ENCODE measurements at places on chromosomes 4 and X.

DNA sequence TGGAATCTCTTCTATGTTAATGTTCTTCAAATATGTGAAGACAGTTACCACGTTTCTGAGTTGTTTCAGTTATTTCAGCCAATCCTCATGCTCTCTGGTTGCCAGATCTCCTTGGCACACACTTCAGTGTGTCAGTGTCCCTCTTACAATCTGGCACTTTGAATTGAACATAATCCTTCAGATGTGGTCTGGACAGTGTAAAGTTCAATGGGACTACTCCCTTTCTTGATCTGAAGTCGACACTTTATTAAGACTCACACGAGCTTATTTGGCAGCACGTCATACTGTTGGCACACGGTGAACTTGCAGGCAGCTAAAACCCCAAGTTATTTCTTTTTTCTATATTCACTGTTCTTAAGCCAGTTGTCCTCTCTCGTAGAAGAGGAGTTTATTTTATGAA lies 28.2 kb downstream of the ARSJ start:
- DNase-seq: no peak

GRCh38 chr4:99400831-99401230 lies 34.3 kb downstream of the ADH7 start:
- no peak for DNase-seq

DNA sequence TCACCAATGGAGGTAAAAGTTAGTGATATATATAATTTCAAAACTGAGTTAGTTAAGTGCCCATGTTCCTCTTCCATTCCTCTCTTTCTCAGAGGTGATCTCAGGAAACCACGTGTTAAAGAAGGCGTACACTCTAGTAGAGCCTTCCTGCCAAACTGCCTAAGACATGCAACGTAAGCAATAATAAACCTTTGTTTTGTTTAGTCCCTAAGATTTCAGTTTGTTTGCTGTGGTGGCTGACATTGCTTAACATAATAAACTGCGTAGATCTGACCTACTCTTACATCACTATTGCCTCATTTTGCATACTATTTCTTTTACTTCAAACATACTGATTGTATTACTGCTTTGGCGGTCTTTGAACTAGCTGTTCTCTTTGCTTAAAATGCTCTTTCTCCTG lies 99.2 kb downstream of the JADE1 start:
- DNase-seq: no peak

- DNase-seq: no peak
These were observed 561.3 kb upstream of the GRIA3 start for GRCh38 chrX:122622795-122623194.

DNA sequence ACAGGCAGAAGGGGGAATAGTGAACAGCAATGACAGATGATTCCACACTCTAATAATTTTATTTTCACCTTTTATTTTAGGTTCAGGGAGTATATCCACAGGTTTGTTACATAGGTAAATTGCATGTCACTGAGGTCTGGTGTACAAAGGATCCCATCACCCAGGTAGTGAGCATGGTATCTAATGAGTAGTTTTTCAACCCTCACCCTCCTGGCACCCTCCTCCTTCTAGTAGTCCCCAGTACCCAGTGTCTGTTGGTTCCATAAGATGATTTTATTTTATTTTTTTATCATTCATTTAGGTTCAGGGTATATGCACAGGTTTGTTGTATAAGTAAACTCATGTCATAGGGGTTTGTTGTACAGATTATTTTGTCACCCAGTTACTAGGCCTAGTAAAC lies 58.6 kb upstream of the UGT8 start:
- DNase-seq: no peak

GRCh38 chrX:36510736-36511135 lies 497.4 kb upstream of the FAM47C start:
- no peak for DNase-seq

GRCh38 chrX:15853586-15854079 lies 980 bp downstream of the AP1S2 start:
- DNase-seq: no peak

DNA sequence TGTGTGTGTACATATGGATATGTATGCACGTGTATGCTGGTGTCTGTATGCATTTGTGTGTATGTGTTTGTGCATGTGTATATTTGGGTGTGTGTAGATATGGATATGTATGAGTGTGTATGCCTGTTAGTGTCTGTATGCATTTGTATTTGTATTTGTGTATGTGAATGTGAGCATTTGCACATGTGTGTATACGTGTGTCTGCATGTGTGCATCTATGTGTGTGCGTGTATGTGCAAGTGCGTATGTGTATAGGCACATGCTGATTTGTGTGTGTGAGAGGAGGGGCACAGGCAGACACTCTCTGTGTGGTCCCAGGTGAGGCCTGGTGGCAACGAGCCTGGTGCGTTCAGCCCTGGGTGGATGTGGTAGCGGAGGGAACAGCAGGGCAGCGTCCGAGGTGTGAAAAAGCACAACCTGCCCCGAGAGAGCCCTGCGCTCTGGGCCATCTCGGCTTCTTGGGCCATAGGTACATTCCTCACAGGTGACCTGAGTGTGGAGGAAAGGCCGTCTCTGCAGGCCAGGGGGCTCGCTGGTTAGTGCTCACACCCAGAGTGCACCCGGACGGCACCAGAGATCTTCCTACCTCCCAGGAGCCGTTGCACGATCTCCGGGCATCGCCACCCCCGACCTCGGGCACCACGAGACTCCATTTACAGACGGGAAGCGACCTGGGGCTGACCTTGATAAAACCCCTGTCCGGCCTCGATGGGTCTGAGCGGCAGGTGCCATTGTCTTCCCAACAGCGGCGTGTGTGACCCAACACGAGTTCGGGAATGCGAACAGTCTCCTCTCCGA lies 45.0 kb downstream of the ASMT start:
- no peak for DNase-seq

GRCh38 chr4:76750716-76751115 lies 147.2 kb downstream of the SOWAHB start:
- DNase-seq: no peak

DNA sequence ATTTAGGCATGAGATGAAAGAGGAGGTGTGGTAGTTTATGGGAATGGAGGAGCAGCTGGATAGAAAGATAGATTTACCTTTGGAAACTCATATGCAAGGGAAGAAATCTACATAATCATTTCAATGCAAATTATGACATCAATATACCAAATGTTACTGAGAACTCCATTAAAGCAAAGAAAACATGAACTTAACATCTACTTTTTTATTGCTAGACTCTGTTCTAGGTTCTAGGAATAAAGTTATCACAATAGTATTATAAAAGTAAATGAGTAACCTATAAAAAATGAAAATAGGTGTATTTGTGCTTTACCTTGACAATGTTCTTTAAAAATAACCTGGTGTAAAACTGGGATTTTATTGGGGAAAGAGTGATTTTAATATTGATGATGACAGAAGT lies 221.6 kb upstream of the SLIT2 start:
- DNase-seq: no peak

- DNase-seq: no peak
These were observed 38.8 kb upstream of the CAPN6 start for GRCh38 chrX:111309083-111309482.

GRCh38 chr4:7867701-7868435 lies 71.8 kb downstream of the AFAP1 start:
- no peak for DNase-seq

- no peak for DNase-seq
These were observed 31.6 kb downstream of the TIGD2 start for GRCh38 chr4:89142691-89143669.

GRCh38 chr4:1166509-1167243 lies 5.7 kb downstream of the SPON2 start:
- DNase-seq: no peak

DNA sequence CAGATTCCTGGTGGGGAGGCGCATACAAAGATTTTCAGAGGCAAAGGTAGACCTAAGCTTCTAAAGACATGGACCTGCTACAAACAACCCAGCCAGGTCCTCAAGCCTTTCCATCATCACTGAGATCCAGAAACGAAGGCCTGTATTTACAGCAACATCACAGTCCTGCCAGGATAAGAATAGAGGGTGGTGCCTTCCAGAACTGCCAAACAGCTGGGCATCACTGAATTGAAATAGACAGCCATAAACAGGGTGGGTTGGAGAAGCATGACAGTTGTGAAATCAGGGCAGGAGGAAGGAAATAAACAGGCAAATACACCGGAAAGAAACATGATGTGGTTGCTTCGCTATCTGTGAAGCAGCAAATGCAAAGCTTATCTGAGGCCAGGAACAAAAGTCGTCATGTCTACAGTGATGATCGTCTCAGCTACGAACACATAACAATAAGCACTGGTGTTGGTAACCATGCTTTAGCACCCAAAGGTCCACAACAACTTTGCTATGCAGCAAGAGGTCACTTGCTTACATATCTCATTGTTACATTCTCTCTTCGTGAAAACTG lies 6.7 kb upstream of the TMEM154 start:
- DNase-seq: no peak

GRCh38 chr4:174437324-174437723 lies 85.0 kb downstream of the HPGD start:
- no peak for DNase-seq

GRCh38 chr4:96833831-96834230 lies 993.9 kb downstream of the PDHA2 start:
- DNase-seq: no peak

- peak; percentile 58 for DNase-seq
These were observed at the start of gene SLC9A7 for GRCh38 chrX:46758956-46759644. SLC9A7 (minus strand) TSS chrX:46759118; CDS start chrX:46759029, 89 bp downstream.

Data from stimulated activated CD4-positive, alpha-beta T cell treated with anti-CD3 and anti-CD28 coated beads, TNF-alpha, amount 100 ng/mL, for 1 hour (primary cell).